ENCODE measurements at places on chromosomes 16 and 17.

GRCh38 chr16:84159007-84159406 is 13.9 kb downstream of the DNAAF1 start:
- DNase-seq: no peak

DNA sequence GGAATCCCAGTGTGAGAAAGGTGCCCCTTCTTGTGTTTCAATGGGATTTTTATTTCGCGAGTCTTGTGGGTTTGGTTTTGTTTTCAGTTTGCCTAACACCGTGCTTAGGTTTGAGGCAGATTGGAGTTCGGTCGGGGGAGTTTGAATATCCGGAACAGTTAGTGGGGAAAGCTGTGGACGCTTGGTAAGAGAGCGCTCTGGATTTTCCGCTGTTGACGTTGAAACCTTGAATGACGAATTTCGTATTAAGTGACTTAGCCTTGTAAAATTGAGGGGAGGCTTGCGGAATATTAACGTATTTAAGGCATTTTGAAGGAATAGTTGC is 567 bp downstream of the UBB start:
- DNase-seq: no peak

DNA sequence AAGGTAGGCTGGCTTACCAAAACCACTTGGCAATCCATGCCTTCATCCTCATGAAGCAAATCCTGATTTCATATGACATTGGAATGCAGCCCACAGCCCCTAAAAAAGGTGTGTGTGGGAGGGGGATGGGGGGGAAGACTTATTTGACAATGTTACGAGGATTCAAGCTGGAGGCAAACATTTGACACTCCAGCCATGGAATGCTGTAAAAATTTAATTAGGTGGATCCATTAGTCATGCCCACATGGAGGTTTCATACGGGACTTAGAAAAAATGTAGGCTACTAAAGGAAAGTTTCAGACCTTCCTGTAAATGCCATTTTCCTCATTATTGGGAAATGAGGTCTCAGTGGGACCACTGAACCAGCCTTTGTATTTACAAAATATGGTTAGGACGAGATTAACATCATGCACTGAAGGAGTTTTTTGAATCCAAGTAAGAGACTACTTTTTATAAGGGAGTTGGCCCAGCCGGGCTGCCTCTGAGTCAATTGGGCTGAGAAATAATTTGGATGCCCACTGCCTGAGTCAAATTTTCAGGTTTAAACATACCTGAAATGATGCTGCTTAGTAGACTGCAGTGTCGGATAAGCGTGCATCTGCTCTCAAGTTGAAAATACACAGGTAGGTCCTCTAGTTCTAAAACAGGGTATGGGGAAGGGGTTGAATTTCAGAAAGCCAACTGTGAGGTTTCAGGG is 44.6 kb upstream of the MAF start:
- DNase-seq: no peak

- no peak for DNase-seq
Measured at GRCh38 chr17:32772453-32773025, 104.4 kb downstream of the MYO1D start.

DNA sequence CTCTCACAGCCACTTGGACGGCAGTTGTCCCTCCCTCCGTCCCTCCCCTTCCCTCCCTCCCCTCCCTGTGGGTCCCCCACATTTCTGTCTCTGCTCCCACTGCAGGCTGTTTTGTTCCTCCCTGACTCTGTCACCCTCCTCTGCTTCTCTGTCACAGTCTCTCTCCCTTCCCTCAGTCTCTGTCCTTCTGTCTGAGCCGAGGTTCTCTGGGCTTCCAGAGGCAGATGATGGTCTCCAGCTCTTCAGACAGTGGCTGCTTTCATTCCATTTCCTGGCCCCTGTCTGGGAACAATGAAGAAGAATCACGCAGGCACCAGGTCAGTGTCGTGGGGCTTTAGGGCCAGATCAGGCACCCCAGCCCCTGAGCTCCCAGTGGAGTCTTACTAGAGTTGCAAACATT is 8.8 kb upstream of the CYB561 start:
- DNase-seq: no peak

GRCh38 chr17:40671282-40671681 is 6.3 kb upstream of the KRT222 start:
- no peak for DNase-seq

All from PC-3 (cell line).